Muscle of leg (tissue), 16 donors: ENCODE measurements at places on chromosomes 16 and 17. TPM values are rescaled to one million over a fixed set of nuclear protein-coding genes. Genes with fewer than 3 reads are reported as not detected.

The VWA3A gene
- total RNA-seq: 0.09 TPM

GRCh38 chr16:12829096-12829888, 25.6 kb upstream of the CPPED1 start:
- DNase-seq: peak; percentile 9

- DNase-seq: no peak
Measured at GRCh38 chr17:29283496-29283895, 10.5 kb downstream of the NUFIP2 start.

The HEATR9 gene
- not detected for total RNA-seq

GRCh38 chr16:2480948-2481347, 6.0 kb downstream of the TBC1D24 start:
- DNase-seq: no peak

DNA sequence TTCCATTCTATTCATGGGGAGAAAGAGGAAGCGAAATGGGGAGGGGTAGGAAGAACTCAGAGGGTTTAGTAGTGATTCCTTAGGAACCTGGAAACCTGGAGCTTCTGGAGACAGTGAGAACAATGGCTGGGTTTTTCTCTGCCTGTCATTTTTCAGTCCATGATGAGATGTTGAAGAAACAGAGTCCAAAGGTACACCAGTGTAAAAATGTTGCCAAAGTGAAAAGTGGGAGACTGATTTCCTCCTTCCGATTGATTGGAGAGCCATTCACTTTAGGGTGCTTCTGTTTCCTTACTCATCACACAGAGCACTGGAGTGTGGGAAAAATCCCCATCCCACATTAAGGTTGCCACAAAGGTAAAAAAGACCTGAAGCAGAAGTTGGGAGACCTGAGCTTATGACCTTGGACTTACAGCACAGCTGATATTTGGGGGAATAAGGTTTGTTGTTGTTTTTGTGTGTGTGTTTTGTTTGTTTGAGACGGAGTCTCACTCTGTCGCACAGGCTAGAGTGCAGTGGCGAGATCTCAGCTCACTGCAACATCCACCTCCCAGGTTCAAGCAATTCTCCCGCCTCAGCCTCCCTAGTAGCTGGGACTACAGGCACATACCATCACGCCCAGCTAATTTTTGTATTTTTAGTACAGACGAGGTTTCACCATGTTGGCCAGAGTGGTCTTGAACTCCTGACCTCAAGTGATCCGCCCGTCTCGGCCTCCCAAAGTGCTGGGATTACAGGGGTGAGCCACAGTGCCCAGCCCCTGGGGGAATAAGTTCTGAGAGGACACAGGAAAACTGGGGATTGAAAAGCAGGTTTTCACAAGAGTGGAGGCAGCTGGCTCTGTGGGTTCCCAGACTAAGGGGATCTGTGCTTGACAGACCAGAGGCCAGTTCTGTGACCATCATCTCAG, 1.4 kb upstream of the DHX8 start:
- no peak for DNase-seq
